ENCODE measurements at places on chromosomes 2 and 18.

GRCh38 chr18:23958036-23958435 is 56.5 kb upstream of the TTC39C start:
- ATAC-seq: peak; percentile 31

GRCh38 chr2:227515742-227516141 is 43.8 kb downstream of the AGFG1 start:
- no peak for ATAC-seq

DNA sequence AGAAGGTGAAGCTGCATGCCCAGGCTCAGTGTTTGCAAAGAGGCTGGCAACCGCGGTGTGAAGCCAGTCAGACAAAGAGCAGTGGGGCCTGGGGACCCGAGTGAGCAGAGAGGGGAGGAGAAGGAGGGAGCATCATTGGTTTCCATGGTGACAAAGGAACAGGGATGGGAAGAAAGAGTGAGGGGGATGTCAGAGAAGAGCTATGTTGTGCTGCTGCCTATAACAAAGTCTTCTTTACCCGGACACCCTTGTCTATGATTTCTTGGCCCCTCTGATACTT is 14.5 kb downstream of the TMEM247 start:
- ATAC-seq: no peak

DNA sequence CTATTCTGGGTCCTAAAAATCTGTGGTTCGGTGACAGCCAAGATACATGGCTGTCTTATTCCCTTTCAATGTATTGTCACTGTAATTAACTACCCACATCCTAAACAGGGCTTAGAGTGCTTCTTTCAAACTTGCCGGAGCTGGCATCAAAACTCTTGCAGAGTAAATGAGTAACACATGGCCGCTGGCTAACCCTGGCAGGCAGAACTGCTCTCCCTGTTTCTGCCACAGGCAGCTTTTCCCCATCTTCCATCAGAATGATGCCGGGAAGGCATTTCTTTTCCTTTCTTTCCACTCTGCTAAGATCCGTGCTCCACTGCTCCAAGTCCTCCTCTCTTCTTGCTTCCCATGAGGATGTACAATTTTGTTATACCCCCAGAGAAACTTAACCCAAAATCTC is 54.8 kb upstream of the PTPRM start:
- no peak for ATAC-seq

- no peak for ATAC-seq
Measured at GRCh38 chr2:161245261-161245553, 63.0 kb upstream of the PSMD14 start.

DNA sequence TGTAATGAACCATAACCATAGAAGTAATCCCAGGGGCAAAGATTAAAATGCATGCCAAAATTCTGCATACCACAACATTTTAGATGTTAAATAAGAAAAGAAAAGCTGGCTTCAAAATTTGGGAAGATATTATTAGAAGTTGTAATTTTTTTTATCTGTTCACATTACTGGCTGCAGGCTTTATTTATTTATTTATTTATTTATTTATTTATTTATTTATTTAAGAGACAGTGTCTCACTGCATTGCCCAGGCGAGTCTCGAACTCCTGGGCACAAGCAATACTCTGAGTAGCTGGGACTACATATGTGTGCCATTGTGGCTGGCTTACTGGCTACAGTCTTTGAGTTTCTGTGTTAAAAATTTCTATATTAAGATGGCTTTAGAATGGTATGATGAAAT is 66.5 kb upstream of the PNPT1 start:
- no peak for ATAC-seq

GRCh38 chr18:58761241-58761969 is 90.1 kb downstream of the MALT1 start:
- no peak for ATAC-seq

Measured in esophagus mucosa (tissue), 1 donor.